Stimulated activated CD4-positive, alpha-beta T cell treated with anti-CD3 and anti-CD28 coated beads, Interleukin-2, amount 100 ng/mL, for 48 hours (primary cell): ENCODE measurements at places on chromosomes 6 and 20.

- no peak for DNase-seq
Observed at GRCh38 chr6:137815692-137816091, 51.4 kb upstream of the TNFAIP3 start.

GRCh38 chr6:159594750-159595117, 98.3 kb downstream of the SOD2 start:
- no peak for DNase-seq

DNA sequence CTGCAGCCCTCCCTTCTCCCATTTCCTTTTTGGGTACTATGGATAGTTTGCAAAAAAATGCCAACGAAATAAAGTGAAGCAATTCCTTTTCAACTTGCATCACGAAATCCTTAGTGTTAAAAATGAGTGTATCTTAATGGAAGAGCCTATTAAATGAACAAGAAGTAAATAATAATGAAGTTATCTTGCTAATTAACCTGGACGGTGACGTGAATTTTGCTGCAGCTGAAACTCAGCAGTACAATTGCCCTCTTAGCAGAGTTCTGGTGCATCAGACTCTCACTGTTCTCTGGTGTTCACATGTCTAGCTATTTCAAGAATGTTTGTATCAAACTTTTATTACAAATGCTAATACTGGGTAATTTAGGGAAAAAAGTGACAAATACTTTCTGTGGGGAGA, 119.7 kb upstream of the HDAC2 start:
- no peak for DNase-seq

- DNase-seq: no peak
Observed at GRCh38 chr6:32158052-32158451, 4.1 kb downstream of the PPT2 start.

DNA sequence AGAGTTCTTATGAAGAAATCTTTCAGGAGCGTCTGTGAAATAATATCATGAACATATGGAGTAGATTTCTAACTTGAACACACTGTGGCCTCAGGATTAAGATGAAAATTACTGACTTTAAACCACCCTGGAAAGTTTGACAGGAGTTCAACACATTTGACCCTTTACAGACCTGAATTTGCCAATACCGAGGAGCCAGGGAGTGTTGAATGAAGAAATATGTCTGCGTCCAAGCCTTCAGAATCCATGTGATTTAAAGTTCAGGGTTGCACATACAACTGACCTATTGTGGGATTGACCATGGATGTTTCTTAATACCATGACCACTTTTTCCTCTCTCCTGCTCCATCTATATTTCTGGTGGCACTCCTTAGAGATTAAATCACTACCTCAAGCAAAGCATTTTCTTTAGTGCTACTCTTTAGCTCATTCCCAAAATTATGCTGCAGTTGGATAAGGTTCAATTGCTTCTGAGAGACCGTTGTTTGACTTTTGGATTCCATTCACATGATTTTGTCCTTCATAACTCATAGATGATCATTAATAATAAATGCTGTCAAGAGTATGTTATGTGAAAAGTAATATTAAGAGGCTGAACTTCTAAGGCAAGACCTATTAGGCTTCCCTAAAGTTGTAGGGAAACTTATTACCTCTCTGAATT, 57.4 kb downstream of the PRL start:
- no peak for DNase-seq

DNA sequence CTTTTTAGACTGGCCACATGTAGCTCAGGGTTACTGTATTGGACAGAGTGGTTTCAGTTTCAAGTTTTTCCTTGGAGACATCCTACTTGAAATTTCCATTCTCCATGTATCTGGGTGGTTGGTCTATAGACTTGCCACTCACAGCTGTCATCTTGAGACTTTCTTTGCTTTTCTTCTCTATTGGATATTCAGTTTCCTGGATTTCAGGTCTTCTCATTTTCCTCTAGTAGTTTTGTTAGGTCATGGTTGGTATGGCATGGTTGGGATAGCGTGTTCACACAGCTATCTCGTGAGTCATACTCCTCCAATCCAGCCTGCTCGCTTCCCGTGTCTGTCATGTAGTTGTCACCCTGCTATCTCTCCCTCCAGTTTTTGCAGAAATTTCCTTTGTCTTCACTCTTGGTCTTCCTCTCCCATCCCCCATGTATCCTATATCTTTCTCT, 48.3 kb downstream of the PTPN1 start:
- no peak for DNase-seq

- no peak for DNase-seq
Observed at GRCh38 chr6:42564506-42564825, 637 bp downstream of the UBR2 start.
